Activated CD4-positive, CD25-positive, alpha-beta regulatory T cell treated with anti-CD3 and anti-CD28 coated beads, Interleukin-2, amount 50 U/mL, for 16 hours (primary cell): ENCODE measurements at places on chromosomes 11 and 22.

GRCh38 chr11:79538775-79539174 lies 97.9 kb upstream of the TENM4 start:
- no peak for DNase-seq

DNA sequence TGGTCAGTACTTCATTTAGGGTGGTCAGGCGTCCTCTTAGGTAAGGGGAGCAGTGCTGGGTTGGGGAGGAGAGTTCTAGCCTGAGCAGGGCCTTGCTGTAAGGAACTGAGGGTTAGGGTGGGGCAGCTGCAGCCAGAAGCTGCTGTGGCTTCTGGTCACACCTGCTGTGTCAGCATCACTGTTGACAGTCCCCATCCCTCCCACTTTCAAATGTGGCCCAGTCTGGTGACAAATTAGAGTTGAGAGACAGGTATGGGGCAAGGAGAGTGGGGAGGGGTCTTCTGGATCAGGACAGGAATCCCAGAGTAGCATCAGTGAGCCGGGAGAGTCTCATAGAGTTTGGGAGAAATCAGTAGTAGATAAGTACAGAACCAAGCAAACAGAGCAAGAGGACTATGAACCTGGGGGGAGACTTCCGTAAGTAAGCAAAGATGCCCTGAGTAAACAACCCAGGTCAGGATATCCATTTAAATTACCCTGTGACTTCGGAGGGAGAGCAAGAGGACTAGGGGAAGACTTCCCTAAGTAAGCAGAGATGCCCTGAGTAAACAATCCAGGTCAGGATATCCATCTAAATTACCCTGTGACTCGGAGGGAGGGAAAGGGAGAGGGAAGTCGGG lies 53.7 kb downstream of the PPP6R2 start:
- no peak for DNase-seq

DNA sequence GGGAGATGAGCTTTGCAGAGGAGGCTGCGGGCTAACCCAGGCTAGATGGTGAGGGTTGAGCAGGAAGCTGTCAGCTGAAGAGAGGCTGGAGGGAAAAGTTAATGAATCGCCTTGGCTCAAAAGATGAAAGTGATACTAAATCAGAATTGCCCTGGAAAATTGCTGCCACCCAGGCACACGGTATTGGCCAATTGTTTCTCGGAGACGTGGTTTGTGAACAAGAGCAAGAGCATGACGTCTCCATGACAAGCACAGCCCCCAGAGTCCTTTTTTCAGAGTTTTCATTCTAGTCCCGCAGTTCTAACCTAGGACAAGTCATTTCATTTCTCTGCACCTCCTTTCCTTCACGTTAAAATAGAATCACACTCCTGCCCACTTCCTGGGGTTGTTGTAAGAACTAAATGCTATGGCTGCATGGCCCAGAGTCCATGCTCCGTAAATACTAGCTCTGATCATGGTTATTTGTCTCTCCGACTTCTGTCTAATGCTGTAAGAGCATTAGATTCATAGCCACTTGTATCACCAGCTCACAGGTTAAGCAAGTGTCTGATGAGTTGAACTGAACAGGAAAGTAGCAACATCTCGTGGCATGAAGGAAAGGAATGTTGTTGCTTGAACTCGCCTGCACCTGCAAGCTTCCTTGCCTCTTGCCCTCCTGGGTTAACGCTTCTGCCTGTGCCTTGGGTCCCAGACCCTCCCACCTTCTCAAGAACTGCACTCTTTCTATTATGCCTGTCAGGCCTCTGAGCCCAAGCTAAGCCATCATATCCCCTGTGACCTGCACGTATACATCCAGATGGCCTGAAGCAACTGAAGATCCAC lies 33.8 kb upstream of the NUP50 start:
- no peak for DNase-seq

DNA sequence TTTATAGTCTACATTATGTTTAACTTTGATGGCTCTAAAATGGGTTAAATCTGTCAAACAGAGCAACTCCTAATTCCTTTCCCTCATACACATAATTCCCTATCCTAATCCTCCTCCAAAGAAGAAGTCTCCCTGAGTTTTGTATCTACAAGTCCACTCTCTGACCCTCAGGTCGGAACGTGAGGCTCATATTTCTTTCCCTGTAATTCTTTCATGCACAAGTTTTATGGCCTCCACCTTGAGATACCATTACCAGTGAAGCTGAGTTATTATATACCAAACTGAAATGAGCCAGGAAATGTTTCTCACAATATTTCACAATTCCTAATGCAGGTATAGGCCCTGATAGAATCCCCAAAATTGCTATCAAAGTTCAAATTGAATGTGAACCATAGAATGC lies 106.4 kb downstream of the CASP12 start:
- DNase-seq: no peak

DNA sequence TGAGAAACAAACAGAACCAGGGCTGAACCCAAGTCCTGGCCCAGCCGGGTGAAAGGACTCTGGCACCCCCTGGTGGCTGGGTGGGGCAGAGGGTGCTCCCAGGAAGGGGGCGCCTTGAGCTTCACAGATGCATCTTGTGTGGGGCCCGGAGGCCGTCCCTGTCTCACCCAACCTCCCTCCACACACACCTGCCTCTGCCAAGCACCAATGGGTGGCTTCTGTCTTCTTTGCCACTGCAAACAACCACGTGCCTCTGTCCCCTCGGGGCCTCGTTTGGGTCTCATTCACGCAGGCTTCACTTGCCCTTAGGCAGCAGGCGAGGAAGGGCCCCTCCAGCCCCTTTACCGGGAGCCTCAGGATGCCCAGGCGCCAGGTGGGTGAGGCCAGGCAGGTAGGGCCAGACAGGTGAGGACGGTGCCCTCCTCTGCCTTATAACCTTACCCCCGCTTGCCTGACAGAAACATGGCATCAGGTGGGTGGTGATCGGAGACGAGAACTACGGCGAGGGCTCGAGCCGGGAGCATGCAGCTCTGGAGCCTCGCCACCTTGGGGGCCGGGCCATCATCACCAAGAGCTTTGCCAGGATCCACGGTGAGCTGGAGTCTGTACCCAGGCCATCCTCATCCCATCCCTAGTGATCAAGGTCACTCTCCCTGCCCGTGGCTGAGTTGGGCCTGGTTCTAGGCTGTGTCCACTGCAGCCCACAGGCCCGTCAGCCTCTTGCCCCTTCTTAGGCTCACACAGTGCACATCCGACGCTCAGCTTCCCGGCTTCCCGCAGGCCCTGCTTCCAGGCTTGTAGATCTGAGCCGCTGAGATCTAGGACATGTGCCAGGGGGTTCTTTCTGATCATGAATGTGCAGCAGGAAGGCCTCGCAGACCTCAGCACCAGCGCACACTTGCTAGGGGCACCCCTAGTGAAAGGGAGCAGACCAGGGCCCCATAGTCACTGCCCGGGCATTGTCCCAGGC lies 17.2 kb downstream of the POLR3H start:
- peak; percentile 52 for DNase-seq

- no peak for DNase-seq
Measured at GRCh38 chr22:29689880-29690213, 30.0 kb upstream of the CABP7 start.

DNA sequence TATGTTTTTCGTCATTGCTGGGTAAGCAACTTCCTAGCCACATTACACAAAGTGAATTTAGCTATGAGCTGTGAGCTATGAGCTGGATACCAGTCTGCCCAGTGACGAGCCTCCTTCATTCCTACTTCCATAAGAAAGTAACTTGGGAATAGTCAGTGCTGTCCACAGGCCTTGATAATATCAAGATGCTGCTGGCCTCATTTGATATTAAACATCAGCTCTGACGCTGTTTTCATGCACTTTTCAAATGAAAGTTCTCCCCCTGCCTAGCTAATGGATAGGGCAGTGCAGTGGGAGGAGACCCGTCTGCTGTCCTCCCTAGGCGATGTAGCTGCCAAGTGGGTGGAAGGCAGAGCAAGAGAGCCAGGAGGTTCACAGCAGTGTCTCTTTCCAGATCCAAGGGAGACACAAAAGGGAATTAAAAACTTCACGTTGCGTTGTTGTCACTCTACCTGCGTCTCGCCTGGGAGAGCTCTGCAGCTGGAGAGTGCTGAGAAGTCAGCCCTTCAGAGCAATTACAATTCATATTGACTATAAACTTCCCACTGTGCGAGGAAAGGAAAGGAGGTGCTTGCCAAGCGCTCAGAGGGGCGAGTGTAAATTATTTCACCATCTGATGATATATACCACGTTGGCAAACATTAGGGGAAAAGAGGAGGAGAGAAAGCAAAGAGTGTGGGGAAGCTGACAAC lies 861.4 kb downstream of the NTM start:
- DNase-seq: no peak

DNA sequence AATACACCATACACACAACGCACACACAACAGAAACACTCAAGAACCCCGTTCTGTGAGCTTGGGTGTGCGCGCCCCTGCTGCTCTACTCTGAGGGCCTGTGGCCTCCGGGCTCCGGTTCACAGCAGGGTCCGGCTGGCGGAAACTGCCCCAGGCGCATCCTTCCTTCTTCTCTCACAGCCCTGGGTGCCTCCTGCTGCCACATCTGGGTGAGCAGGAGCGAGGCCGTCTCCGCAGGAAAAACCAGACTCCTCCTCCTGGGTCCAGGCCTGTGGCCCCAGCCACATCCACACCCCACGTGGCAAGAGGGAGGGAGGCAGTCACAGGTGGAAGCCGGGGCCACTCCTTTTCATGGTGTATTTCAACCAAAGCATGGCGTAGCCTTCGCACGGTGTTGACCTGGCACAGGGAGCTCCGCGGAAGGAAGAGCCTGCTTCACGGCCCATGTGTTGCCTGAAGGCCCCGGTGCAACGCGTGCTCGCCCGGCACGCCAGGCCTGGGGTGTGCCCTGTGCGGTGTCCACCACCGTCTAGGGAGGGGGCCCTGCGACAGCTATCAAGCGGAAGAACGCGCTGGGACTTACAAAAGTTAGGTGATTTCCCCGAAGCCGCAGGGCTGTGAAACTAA lies 1502.7 kb downstream of the TBC1D22A start:
- no peak for DNase-seq

DNA sequence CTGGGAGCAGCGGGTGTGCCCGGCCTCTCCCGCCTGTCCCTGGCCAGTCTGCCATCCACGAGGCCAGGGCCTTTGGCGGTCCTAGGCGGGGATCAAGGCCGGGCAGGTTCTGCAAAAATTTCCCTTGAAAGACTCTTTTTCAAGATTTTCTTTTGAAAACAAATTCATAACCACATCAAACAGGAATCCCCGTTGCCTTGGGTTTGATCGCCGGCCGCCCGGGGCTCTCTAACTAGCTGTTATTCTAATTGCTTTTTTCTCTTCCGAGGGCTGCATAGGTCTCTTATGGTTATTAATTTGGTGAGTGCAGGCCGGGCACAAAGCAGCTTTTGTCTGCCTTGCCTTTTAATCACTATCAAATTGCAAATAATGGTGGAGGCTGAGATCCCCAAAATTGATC lies 42.0 kb downstream of the CDKN1C start:
- no peak for DNase-seq

DNA sequence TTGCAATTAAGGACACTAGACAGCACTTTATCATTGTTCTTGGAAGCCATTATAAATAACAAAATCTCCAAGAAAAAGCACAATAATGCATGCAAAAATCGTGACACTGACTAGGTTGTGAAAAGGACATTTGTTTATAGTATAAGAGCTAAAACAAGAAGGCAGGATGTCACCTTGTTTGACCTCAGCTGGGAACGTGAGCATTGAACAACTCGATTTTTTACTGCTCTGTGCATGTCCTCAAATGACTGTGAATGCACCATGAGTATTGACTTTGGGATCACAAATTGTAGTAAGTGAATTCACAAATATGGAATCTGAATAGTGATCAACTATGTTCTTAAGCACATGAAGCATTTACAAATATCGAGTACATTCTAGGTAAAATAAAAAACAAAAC lies 35.3 kb upstream of the ARHGAP20 start:
- DNase-seq: no peak

DNA sequence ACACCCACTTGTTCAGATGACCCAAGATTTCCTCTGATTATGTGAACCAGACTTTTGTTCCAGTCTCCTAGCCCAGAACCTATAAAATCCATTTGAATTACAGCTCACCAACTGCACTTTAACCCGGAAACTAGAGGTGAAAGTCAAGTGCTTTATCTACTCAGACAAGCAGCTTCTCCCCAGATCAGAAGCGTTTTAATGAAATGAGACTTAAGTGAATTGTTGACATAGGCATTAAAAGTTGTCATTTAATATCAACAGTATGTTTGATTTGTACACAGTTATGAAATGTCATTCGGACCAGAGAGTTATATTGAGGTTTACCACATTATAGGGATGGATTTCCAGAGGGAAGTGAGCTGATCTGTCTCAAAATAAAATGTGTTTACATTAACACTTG lies 52.0 kb downstream of the CADM1 start:
- DNase-seq: no peak

DNA sequence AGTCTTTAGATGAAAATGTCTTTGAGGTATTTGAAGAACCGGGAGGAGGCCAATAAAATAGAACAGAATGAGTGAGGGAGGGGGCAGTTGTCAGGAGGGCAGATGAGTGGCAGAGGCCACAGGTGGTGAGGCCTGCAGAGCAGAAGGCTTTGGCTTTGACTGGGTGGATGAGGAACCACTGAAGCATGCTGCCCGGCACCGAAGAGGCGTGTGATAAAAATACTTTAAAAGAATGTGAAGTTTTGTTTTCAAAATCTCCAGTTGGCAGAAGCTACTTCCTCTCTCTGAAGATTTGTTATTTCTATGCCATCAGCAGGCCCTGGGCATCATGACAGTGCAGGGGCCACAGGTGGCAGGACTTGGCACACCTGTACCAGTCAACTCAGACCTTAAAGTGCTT lies 6.3 kb downstream of the MS4A12 start:
- DNase-seq: no peak

DNA sequence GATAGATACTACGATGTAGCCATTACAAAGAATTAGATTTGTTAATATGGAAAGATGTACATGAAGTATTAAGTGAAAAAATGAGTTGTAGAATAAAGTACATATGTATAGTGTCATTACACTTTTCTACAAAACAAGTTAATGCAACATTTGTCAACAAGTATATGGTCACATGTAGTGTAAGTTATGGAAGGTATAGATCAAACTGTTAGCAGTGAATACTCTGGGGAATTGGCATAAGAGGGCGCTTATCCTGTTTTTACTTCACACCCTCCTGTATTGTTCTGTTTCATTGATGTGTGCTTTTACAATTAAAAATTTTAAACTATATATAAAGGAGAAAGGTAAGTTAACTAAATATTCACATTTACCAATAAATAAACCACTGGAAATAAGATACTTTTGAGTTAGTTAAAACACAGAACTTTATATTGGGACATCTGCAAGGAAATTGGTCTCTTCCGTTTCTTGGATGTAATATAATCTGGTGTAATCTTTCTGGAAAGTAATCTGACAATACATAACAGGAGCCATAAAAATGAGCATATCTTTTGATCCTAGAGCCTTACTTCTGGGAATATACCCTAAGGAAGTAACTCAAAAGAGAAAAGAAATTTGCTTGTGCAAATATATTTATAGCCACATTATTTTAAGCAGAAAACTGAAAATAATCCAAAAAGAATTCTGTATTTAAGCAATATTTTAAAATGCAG lies 34.5 kb downstream of the CSTPP1 start:
- DNase-seq: no peak

DNA sequence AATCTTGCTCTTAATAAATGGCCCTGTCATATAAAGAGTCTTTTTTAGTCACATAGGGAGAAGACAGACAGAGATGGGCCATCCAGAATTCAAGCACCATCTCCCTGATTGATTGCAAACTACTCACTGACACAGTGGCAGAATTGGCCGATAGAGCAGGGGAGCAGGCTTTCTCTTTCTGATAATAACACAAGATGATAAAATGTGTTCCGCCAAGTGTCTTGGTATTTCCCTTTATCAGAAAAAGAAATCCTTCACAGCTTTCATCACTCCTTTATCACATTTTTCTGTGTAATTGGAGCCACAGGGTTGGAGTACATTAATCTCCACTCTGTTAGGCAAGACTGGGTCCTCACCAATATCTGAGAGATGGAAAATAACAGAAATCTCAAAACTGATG lies 406.0 kb downstream of the TMEM135 start:
- no peak for DNase-seq
